ENCODE measurements at places on chromosomes 3 and 15.

- no peak for DNase-seq
Measured at GRCh38 chr3:130755666-130756065, 9.0 kb upstream of the PIK3R4 start.

- DNase-seq: no peak
Measured at GRCh38 chr15:36156879-36157427, 422.5 kb upstream of the CDIN1 start.

DNA sequence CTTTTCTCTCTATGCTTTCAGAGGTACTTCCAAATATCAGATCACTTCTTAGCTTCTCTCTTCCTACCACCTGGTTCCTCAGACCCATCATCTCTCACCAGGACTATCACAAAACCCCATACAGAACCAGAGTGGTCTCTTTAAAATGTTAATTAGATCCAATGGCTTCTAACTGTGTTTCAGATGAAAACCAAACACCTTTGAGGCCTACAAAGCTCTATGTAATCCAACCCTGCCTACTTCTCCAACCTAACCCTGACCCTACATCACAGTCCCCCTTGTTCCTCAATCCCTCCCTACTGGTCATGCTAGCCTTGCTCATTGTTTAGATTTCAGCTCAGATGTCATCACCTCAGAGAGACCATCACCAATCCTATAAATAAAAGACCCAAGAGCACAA lies 34.8 kb downstream of the SUMF1 start:
- DNase-seq: no peak

GRCh38 chr3:118960876-118961450 lies 73.7 kb downstream of the IGSF11 start:
- DNase-seq: no peak
